ENCODE measurements at places on chromosomes 13 and 19. TPM values are rescaled to one million over a fixed set of nuclear protein-coding genes. Genes with fewer than 3 reads are reported as not detected.

The FBXO17 gene
- 11.9 TPM for total RNA-seq

The PRSS57 gene
- not detected for total RNA-seq

The ZNF701 gene
- 12.0 TPM for total RNA-seq

The CNMD gene
- not detected for total RNA-seq

The SH2D3A gene
- 0.28 TPM for total RNA-seq

The IL11 gene
- total RNA-seq: 5.4 TPM

The VSTM2B gene
- total RNA-seq: not detected

The CCDC194 gene
- total RNA-seq: not detected

The CLEC17A gene
- 0.28 TPM for total RNA-seq

The ATP4B gene
- total RNA-seq: not detected

The TPP2 gene
- total RNA-seq: 49.2 TPM

The SIGLEC12 gene
- not detected for total RNA-seq

The PCDH20 gene
- total RNA-seq: not detected

The ARHGAP35 gene
- 25.6 TPM for total RNA-seq

The IFNL3 gene
- total RNA-seq: not detected

The ITGBL1 gene
- total RNA-seq: 285 TPM

The GNG8 gene
- not detected for total RNA-seq

The ZBTB32 gene
- total RNA-seq: not detected

The GJB6 gene
- not detected for total RNA-seq

The LILRA6 gene
- not detected for total RNA-seq

The ZNF844 gene
- 9.2 TPM for total RNA-seq

Measured in smooth muscle cell of bladder (primary cell).